ENCODE measurements at places on chromosomes 1 and 21. TPM values are rescaled to one million over a fixed set of nuclear protein-coding genes. Genes with fewer than 3 reads are reported as not detected.

GRCh38 chr1:55476445-55477015 lies 261.4 kb upstream of the USP24 start:
- no peak for DNase-seq

The GPX7 gene
- 10.7 TPM for total RNA-seq

GRCh38 chr1:78236716-78237115 lies 190.9 kb downstream of the GIPC2 start:
- no peak for DNase-seq

DNA sequence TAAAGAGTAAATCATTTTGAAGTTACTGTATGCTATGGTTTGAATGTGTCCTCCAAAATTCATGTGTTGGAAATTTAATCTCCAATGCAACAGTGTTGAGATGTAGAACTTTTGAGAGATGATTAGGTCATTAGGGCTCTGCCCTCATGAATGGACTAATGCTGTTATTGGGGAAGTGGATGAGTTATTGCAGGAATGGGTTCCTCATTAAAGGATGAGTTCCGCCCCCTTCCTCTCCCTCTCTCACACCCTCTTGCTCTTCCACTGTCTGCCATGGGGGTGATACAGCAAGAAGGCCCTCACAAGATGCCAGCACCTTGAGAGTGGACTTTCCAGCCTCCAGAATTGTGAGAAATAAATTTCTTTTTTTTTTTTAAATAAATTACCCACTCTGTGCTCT lies 97.6 kb downstream of the ATP1A1 start:
- no peak for DNase-seq

- DNase-seq = no peak
Measured at GRCh38 chr1:95888941-95889390, 655.0 kb downstream of the RWDD3 start.

The GREM2 gene
- total RNA-seq = not detected

- DNase-seq = peak; percentile 11
Measured at GRCh38 chr1:228367798-228368791, 38.5 kb downstream of the TRIM11 start.

- DNase-seq = no peak
Measured at GRCh38 chr1:161705537-161705936, 1.5 kb upstream of the FCRLA start.

DNA sequence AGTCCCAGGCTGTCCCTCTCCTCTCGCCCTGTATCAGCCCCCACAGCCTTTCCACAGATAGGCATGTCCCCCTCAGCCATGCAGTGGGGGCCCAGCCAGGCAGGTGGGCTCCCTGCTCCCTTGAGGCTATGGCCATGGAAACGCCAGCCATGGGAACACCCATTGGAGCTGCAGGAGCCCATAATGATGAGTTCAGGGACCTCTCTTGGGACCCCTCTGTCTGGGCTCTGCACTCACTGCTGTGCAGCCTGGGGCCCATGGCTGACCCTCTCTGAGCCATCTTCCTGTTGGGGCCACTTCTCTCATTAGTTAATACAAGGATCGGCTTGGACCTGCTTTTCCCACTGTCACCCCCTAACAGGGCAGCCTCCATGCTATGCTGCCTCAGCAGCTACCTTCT lies 33.2 kb downstream of the WNT3A start:
- DNase-seq = no peak

The CYP4Z1 gene
- not detected for total RNA-seq

- no peak for DNase-seq
Measured at GRCh38 chr1:209758400-209758799, 2.5 kb downstream of the TRAF3IP3 start.

DNA sequence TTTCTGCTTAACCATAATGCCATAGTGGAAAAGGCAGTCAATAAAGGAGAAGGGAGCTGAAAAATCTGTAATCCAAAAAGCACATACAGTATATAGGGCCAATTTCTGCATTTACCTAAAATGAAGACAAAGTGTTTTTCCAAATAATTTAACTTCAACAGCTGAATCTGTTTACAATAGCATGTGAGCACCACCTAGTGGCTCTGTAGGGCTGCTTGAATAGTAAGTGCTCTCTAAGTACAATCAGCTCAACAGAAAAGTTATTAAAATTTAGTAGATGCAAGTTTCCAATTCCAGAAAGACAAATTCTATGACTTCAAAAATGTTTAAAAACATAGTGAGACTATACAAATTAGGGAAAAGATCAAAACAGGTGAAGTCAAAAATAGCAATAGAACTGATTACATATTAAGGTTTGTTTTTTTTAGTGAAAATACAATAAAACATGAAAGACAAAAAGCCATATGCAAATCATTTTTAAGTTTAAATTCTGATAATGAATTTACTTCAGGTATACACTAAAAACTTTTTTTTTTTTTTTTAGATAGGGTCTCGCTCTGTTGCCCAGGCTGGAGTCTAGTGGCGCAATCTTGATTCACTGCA lies 220.0 kb downstream of the SETD4 start:
- DNase-seq = peak; percentile 46

The TRABD2B gene
- total RNA-seq = not detected

GRCh38 chr1:227758366-227758765 lies 23.1 kb downstream of the SNAP47 start:
- no peak for DNase-seq

The ANGPTL1 gene
- total RNA-seq = not detected

GRCh38 chr1:94686882-94687281 lies 133.3 kb upstream of the SLC44A3 start:
- DNase-seq = no peak

The TRAF3IP3 gene
- total RNA-seq = 230 TPM

The OLFML2B gene
- not detected for total RNA-seq

GRCh38 chr1:22864886-22865285 lies 107.8 kb downstream of the LACTBL1 start:
- no peak for DNase-seq

The CD48 gene
- total RNA-seq = 397 TPM

The FAM151A gene
- total RNA-seq = not detected

The HUNK gene
- total RNA-seq = not detected

GRCh38 chr1:77899647-77900320 lies 11.4 kb downstream of the NEXN start:
- DNase-seq = no peak

- DNase-seq = no peak
Measured at GRCh38 chr1:153220606-153221303, 3.4 kb downstream of the PRR9 start.

DNA sequence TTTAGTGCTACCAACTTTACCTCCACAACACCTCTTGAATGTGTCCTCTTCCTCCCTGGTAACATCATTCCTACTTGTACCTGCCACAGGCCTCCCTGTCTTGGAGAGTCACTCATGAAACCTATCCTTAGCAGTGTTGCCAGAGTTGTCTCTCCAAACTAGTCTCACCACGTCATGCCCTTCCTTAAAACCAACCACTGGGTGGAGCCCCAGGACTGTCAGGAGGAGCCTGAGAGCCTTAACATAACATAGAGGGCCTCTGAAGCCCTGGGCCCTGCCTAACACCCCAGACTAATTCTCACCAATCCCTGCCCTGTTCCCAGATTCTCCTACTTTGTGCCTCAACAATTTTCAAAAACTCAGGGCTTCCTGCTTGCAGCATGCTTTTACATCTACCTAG lies 65.3 kb downstream of the ZNF697 start:
- no peak for DNase-seq

DNA sequence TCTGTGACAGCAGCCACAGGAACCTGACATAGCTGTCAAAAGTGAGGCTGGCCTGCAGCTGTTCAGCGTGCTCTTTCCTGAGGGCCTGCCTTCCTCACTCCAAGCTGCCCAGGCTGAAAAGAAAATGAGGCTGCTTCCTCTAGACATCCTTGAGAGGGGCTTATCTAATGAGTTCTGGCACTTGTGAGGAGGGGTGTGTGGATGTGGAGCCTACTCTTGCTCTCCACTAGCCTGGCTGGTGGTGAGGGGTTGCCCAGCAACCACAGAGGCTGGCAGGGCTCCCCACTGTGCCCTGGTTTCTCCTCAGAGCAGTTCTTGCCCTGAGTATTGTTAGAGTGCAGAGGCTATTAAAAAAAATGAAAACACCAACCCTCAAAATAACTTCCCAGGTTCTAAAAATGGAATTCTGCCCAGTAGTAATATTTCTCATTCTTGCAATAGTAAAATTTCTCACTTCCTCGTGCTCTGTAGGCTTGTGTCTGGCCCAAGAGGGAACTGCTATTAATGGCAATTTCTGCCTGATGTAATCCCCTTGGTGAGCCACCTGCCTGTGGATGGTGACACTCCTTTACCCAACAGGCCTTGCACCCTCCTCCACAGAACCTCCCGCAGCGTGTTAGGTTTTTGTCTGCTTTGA lies 52.6 kb upstream of the EPS8L3 start:
- no peak for DNase-seq

The GABRD gene
- 0.25 TPM for total RNA-seq

The CLK2 gene
- total RNA-seq = 48.6 TPM

The SELL gene
- total RNA-seq = 80.7 TPM

DNA sequence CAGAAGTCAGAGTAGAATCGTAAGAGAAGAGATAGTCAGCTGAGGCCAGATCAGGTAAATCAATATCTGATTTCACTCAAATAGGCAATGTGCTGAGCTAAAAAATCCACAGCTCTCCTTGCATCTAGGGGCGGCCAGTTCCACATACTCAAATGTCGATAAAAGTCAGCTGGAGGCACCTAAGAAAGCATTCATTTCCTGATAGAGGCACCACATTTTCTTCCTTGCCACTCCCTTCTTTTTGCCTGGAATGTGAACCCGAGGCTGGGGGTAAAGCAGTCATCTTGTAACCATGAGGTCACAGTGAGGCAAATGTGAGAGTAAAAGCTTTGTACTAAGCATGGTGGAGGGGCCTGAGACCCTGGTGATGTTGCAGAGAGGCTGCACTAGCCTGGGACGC lies 24.2 kb upstream of the CTPS1 start:
- no peak for DNase-seq

The ZNF684 gene
- total RNA-seq = 2.9 TPM

DNA sequence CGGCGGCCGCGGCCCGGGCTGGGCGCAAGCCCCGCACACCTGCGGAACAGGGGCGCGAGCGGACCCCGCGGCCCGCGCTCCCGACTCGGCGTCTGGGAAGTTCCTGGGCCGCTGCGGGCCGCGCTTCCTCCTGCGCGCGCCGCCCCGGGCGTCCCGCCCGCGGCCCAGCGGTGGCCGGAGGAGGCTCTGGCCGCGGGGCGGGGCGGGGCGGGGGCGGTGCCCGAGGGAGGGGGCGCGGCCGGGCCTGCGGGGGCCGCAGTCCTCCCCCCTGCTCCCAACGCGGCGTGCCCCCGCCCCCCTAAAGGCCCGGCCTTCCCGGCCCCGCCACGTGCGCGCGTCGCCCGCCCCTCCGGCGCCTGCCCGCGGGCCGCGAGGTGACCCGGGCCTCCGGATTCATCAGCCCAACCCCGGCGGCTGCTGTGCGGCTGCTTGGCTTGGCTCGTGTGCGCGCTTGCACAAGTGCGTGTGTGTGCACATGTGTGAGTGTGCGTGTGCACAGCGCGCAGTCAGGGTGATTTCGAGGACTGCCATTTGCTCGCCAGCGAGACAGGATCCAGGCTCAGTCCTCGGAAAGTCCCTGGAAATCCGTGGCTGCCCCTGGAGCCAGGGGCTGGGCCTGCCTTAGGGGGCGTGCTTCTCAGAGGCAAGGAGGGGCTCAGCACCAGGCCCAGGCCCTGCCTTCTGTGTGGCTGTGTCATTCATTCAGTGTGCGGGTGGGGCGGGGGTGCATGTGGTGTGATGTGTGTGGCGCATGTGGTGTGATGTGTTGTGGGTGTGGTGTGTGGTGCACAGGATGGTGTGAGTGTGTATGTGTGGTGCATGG lies at the start of gene C2CD2:
Gene C2CD2 (minus strand): TSS at position 188 of the 823 bp plus-strand sequence. CDS start 370 bp downstream, outside the sequence.
- peak; percentile 22 for DNase-seq

- no peak for DNase-seq
Measured at GRCh38 chr1:154788886-154789285, 81.2 kb downstream of the KCNN3 start.

- no peak for DNase-seq
Measured at GRCh38 chr1:221182791-221183533, 303.7 kb downstream of the HLX start.

DNA sequence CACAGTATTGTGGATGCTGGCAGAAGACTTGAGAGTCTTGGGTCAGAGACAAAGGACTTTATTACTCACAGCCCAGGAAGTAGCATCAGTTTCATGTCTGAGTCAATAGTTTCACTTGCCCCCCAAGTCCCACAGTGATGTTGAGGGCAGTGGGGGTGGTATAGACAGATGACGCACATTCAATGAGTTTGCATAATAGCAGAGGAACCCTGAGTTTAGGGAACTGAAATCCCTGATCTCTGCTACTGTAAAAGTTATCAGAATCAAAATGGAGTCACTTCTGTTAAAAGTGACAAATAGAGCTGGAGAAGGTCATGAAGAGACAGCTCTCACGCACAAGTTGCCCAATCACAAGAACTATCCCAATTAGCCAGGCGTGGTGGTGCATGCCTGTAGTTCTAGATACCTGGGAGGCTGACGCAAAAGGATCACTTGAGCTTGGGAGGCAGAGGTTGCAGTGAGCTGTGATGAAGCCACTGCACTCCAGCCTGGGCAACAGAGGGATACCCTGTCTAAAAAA lies 11.5 kb upstream of the HCRTR1 start:
- DNase-seq = no peak

GRCh38 chr1:241411776-241412338 lies 54.9 kb upstream of the RGS7 start:
- no peak for DNase-seq

The UBL4B gene
- total RNA-seq = not detected

GRCh38 chr1:12598974-12599373 lies 19.0 kb downstream of the DHRS3 start:
- no peak for DNase-seq

Data from CD8-positive, alpha-beta T cell (primary cell).